ENCODE measurements at places on chromosomes 2 and 18. TPM values are rescaled to one million over a fixed set of nuclear protein-coding genes. Genes with fewer than 3 reads are reported as not detected.

TUBB8B gene
- 0.72 TPM for total RNA-seq

- H3K36me3 ChIP-seq = no peaks in the 10 kb centered on the region
- no peak overlapping the region for H3K4me3 ChIP-seq
- H3K4me1 ChIP-seq = no peaks in the 10 kb centered on the region
- no peaks in the 10 kb centered on the region for H3K27me3 ChIP-seq
Measured at GRCh38 chr2:203897544-203897943, 30.0 kb downstream of the CTLA4 start.

SATB2 gene
- total RNA-seq = 23.0 TPM

FKBP1B gene
- 59.7 TPM for total RNA-seq

MDH1B gene
- total RNA-seq = 1.3 TPM

- H3K4me3 ChIP-seq = no peak overlapping the region
- H3K27ac ChIP-seq = no peak overlapping the region
- H3K36me3 ChIP-seq = peaks cover 1% of the 10 kb centered on the region
- DNase-seq = no peak
- H3K27me3 ChIP-seq = no peaks in the 10 kb centered on the region
Measured at GRCh38 chr2:158154596-158154995, 52.9 kb downstream of the UPP2 start.

PCARE gene
- total RNA-seq = not detected

DNA sequence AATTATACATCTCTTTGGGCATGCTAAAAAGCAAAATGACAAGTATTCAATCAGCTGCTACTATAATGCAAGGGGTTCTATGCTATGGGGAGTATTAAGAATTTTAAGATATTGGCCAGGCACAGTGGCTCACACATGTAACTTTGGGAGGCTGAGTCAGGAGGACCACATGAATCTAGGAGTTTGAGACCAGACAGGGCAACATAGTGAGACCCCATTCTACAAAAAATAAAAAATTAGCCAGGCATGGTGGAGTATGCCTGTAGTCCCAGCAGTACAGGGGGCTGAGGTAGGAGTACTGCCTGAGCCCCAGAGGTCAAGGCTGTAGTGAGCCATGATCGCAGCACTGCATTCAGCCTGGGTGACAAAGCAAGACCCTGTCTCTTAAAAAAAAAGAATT is 5.5 kb upstream of the KIAA2012 start:
- H3K36me3 ChIP-seq = no peaks in the 10 kb centered on the region
- H3K4me3 ChIP-seq = no peak overlapping the region
- H3K27me3 ChIP-seq = no peaks in the 10 kb centered on the region
- H3K27ac ChIP-seq = no peak overlapping the region
- peaks cover 9% of the 10 kb centered on the region for H3K4me1 ChIP-seq

DNA sequence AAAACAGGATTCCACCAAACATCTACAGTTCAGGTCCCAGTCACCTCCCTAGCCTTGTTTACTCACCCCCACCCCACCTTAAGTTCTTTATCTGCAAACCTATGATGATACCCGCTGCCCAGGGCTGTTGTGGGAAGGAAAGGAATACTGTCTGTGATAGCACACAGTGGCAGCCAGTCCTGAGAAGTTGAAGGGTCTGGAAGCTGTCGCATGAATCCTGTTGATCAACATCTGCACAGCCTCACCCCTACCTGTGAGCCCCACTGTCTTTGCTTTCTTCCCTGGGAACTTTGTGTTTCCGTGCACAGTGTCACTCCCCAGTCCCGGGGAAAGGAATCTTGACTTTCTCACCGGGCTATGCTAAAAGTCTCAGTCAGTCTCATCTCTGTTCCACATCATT is 160.7 kb upstream of the EPAS1 start:
- H3K36me3 ChIP-seq = no peaks in the 10 kb centered on the region
- DNase-seq = no peak
- H3K27ac ChIP-seq = no peak overlapping the region
- H3K4me1 ChIP-seq = peaks cover 4% of the 10 kb centered on the region

ADCYAP1 gene
- total RNA-seq = not detected

Data from H9 (cell line).